ENCODE measurements at places on chromosomes 12 and 14.

DNA sequence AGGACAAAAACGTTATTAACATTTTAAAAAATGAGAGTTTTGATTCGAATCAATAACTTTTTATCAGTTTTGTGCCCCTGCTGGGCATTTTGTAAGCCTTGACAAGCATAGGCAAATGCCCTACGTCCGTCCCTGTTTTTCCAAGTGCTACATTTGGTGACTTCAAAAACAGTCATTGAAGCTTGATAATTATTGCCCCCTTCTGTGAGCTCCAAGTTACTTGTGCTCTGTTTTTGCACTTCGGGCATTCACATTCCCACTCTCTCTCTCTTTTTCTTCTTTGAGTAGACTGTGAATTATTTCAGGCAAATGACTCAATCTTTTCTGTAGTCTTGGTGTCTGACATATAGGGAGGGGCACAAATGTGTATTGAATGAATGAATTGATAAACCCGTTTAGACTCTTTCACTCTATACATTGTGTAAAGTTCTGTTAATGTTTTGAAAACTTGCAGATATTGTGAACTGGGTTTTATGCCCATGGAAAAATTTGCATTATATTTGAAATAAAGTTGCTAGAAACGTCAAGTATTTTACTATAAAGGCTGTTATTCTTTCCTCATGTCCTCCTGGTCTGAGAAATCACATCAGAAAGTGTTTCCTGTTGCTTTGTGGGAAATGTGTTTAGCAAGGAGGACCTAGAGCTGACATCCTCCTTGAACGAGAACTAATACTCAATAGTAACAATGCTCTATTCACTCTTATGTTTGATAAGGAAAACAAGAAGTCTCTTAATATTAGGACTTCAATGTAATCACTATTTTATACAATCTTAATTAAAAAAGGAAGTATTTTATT lies 1.4 kb downstream of the APAF1 start:
- peak; percentile 18 for DNase-seq

GRCh38 chr12:11780521-11781101 lies 131.1 kb downstream of the ETV6 start:
- no peak for DNase-seq

- DNase-seq, result no peak
Observed at GRCh38 chr12:8668441-8668840, 5.8 kb upstream of the MFAP5 start.

GRCh38 chr12:88805692-88806091 lies 225.4 kb upstream of the KITLG start:
- peak; percentile 15 for DNase-seq

DNA sequence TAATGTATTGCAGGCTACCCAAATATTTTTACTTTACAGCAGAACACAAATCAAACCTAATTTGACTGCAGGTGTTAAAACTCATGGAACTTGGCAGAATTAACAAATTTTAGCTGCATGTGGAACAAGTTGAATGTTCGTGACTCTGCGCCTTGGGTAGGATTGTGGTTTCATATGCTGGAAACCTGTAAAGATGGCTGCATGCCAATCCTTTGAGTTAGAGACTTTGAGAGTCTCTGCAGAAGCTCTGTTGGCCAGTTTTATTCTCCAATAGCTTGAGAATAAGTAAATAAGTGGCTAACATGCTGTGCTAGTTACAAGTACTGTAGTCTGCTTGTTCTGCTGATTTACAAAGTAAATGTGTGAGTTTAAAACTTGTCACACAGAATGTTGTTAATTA lies 77.8 kb downstream of the PDE6H start:
- DNase-seq, result no peak

DNA sequence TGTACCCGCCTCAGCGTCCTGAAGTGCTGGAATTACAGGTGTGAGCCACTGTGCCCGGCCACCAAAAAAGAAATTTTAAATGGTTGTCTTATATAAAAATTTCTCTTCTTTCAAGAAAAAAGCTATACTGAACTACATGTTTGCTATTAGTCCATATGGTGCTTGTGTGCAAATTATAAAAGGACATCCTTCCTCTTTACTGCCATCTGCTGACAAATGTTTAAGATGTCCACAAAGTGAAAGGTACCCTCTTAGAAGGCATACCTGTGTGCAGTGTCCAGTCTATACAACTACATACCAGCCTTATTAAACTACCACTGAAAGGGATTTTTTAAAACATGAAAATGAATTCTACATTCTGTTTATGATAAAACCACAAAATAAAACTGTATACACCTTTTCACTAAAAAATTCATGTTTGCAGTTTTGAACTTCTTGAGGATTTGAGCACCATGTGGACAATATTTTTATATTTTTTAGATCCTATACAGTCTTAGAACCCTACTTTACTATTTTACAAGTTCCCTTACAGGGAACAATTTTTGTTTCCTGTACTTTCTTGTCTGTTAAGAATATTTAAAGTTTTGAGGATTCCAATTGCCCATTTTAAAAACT lies 32.8 kb upstream of the TOMM20L start:
- no peak for DNase-seq

- DNase-seq, result no peak
Observed at GRCh38 chr14:49228552-49228951, 357.6 kb downstream of the RPS29 start.

- DNase-seq, result no peak
Observed at GRCh38 chr12:17609153-17609552, 480.8 kb downstream of the RERGL start.

DNA sequence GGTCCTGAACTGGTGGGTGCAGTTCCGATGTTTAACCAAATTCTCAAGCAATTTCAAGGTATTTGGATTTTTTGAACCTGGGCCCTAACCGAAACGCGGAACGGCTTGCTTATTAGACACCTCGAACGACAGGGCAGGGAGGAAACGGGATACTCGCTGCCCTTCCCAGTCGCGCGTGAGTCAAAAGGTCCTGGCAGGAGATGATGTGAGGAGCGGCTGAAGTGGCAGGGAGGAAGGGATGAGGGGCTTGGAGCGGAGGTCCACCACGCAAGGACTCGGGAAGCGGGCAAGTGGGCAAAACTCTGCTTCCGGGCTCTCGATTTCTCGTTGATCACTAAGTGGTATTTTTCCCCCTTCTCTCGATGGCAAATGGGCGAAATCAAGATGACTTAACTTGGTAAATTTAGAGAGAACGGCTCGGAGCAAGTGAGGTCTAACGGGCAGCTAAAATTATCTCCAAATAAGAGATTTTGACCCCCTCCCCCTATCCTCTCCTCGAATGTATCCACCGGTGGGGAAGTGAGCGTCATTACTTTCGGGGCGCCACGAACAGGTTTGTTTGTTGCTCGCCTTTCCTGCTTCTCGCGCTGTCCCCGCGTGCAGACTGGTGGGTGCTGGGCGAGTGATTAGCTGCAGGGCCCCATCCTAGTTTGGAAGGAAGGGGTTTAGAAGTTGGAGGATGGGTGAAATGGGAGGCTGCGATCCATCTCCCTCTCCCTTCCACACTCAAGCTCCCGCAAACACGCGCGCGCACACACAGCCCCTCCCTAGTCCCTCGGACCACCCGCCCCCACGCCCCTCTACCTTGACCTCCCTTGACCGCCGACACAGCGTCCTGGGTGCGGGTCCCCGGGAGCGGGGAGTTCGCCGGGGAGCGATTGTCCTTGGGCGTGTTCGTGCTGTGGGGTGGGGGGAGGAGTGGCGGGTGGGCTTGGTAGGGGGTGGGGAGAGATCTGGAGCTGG lies 986 bp upstream of the NTF3 start:
- DNase-seq, result no peak

GRCh38 chr12:109944561-109945359 lies 44.7 kb downstream of the TCHP start:
- DNase-seq, result no peak

GRCh38 chr14:60294411-60295069 lies 45.5 kb downstream of the PPM1A start:
- DNase-seq, result no peak

- DNase-seq, result no peak
Observed at GRCh38 chr14:68426661-68427549, 366.0 kb downstream of the ZFP36L1 start.

GRCh38 chr12:108801736-108802100 lies 55.7 kb downstream of the SSH1 start:
- peak; percentile 43 for DNase-seq

DNA sequence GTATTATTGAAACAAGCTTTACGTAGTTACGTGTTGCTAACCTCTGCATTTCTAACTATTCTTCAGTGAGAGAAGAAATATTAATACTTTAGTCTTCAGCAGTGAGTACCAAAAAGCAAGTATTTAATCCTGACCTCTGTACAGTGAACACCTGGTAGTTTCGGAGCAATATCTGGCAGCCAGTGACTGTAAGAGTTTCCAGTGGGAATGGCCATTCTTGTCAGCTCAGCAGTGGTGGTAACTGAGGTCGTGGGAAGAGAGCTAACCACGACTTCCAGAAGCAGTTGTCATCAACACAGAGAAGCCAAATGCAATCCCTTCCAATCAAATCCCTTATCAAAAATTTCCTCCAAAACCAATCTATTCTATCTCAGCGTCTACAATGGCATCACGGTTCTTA lies 1500.2 kb upstream of the FLRT2 start:
- no peak for DNase-seq

DNA sequence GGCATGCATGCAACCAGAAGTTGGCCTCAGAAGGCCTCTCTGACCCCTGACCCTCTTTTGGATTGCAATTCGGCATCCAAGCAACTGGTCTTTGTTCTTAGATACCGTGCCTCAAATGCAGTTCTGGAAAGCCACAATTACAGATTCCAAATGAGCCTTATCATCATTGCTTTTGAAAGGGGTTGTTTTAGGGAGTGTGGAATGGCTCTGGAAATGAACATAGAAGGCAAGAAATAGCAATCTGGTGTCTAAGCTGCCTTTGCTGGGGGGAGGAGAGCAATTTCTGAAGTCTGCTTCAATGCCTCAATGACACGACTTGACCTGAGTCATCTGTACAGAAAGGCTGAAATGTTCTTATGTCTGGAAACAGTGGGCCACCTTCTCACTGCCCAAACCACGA lies 250.1 kb downstream of the NUAK1 start:
- no peak for DNase-seq

- DNase-seq, result peak; percentile 9
Observed at GRCh38 chr12:66035288-66035966, 95.1 kb downstream of the LLPH start.

DNA sequence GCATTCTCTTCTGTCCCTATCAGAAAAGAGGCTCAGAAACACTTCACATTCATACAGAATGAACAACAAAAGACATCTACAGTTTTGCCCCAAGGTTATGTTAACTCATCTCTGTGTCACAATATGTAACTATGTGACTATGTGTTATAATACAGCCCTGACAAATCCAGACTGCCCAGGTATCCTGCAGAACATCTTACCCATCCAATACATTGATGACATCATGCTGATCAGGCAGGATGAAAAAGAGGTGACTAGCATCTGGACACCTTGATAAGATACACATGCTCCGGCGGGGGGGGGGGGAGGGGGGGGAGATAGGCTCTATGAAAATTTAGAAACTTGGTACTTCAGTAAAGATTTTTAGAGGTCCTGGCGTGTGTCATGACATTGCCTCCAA lies 8.3 kb upstream of the GNS start:
- DNase-seq, result no peak

GRCh38 chr12:51642286-51642685 lies 51.3 kb downstream of the SCN8A start:
- no peak for DNase-seq

DNA sequence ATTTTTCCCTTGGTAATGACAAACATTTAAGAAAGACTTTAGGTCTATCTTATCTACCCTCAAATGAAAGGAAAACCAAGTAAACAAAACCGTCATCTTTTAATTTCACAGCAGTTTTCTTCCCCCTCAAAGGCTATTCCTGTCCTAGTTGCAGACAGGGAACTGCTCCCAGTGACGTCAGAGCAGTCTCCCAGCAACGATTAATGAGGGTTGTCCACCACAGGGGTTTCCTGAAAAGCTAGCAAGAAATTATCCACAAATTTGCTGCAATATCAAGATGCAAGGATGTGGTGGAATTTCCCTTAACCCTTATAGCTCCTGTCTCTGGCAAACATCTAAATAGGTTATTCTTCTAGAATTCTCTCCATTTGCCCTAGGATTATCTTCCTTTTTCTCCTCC lies 89.1 kb upstream of the STAC3 start:
- peak; percentile 55 for DNase-seq

- DNase-seq, result peak; percentile 54
Observed at GRCh38 chr12:47079981-47080724, 394 bp upstream of the AMIGO2 start.

- DNase-seq, result no peak
Observed at GRCh38 chr14:106848330-106849121, 1322.1 kb downstream of the TMEM121 start.

DNA sequence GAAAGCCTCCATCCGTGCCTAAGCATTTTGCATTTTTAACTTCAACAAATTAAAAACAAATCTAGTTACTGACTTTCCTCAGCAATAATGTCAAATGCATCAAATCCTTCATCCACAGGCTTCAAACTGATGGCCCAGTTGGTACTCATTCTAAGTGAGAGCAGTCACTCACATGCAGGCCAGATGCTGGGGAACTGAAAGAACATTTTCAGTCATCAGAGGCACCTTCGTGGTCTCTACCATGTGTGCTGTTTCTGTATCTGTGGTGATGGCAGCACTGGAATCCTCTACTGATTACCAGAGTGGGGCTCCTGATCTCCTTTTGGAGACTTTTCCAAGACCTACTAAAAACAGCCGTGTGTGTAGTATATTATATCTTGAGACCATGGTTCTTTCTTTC lies 145.2 kb downstream of the PRIMA1 start:
- DNase-seq, result no peak

GRCh38 chr12:71214511-71215285 lies 56.9 kb upstream of the TSPAN8 start:
- DNase-seq, result no peak

- DNase-seq, result no peak
Observed at GRCh38 chr14:54444681-54445080, 3.5 kb upstream of the CNIH1 start.

GRCh38 chr14:32432813-32433538 lies 103.9 kb downstream of the AKAP6 start:
- DNase-seq, result no peak

GRCh38 chr14:69657950-69658355 lies 46.6 kb downstream of the SUSD6 start:
- no peak for DNase-seq

DNA sequence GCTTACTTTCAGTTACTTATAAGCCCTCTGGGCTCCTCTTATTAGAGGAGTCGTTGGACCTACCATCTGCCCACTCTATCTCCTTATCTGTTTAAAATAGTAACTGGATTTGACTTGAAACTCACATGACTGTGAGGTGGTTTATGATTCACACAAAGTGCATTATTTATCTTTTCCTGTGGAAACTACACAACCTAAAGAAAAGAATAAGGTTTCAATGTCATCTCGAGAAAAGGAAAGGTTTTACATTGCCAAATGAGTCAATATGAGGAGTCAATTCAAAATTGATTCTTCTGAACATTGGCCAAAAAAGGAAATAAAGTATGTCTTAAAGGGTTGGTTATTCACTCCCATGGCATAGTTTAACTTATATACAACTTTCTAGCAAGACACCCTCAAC lies 225.0 kb upstream of the G2E3 start:
- no peak for DNase-seq

GRCh38 chr14:55537782-55538181 lies 42.2 kb upstream of the KTN1 start:
- no peak for DNase-seq

GRCh38 chr12:85872497-85873091 lies 1.5 kb upstream of the NTS start:
- DNase-seq, result peak; percentile 6
